ENCODE measurements at places on chromosomes 2 and 18.

DNA sequence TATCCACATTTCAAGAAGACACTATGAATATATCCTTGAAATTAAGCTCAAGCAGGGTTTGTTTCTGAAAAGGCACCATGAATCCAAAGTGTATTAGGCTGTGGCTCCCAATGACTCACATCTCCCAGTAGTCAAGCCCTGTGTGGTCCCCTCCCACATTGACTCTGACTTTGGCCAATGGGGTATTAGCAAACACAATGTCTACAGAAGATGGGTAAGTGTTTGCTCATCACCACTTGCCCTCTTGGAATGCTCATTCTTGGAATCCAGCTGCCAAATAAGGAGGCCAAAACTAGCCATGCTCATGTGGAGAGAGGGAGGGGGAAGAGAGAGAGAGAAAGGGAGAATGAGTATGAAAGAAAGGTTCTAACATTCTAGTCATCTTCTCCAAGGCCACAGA is 490.0 kb downstream of the TXNL1 start:
- DNase-seq: peak; percentile 91

GRCh38 chr2:66426244-66427111 is 8.4 kb upstream of the MEIS1 start:
- no peak for DNase-seq

DNA sequence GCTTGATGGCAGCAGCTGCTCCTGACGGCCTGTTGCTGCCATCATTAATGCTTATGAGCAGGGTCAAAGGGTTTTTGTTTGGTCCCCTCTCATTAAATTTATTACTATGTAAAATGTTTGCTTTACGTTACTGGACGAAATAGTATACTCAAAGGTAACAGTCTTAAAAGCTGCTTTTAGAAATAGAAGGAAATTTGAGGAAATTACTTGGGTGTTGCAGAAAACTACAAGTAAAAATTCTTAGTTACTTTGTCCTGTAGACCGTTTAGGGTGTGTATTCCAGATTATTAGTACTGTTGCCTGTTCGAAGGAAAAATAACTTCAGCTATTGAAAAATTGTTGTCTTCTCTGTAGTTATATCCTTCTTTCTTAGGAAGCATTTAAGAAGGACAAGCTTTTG is 27.8 kb downstream of the DDX1 start:
- DNase-seq: no peak

DNA sequence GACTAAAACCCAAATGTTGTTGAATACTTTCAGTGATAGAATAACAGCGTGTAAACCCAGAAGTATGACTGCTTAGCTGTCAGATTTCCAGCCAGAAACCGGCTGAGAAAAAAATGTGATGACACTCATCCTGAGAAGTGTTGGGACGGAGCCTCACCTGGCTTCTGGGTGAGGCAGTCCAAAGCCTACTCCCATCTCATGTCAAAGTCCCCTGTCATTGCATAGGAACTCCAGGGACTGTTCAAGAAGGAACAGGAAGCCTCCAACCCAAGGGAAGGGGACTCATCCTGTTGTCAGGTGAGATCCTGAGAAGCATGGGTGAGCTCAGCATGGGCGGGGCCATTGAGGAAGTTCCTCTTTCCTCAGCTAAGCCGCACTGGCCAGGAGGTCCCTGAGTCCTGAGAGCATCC is 11.3 kb upstream of the CHRNA1 start:
- DNase-seq: no peak

DNA sequence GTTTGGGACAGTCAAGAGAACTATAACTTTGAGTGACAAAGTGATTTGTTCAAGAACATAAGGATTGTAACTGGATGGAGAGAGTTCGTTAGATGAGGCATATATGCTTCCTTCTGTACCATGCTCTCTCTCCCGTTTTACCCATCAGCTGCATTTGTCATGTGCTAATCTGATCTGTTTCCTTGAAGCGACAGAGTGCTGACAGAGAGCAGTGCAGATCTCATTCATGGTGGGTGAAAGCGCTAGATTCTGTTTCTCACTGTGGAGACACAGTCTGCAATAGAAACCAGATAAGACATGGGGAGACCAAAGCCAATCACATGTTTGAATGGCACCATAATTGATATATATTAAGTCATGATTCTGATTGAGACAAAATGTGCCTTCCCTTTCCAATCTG is 456.6 kb upstream of the CELF4 start:
- no peak for DNase-seq

DNA sequence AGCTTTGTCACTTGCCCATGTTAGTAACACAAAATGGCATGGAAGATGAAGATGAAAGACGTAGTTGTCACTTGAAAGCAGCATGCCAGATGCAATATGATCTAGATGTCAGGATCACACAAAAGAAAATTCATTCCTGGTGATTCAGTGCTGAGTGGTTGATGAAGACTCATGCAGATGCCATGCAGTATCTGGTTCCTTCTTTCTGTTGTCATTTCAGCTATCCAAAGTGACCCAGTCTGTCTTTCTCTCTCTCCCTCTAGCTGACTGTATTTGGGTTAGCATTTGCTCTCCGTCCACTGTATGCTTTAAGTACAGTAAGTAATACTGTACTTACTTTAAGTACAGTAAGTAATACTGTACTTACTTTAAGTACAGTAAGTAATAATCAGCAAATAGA is 50.4 kb downstream of the TTN start:
- no peak for DNase-seq

- DNase-seq: no peak
Observed at GRCh38 chr2:127631541-127631996, 14.4 kb upstream of the GPR17 start.

GRCh38 chr2:241777686-241778627 is 1.3 kb downstream of the GAL3ST2 start:
- DNase-seq: no peak

- peak; percentile 14 for DNase-seq
Observed at GRCh38 chr2:48543895-48544294, 13.9 kb downstream of the STON1 start.

DNA sequence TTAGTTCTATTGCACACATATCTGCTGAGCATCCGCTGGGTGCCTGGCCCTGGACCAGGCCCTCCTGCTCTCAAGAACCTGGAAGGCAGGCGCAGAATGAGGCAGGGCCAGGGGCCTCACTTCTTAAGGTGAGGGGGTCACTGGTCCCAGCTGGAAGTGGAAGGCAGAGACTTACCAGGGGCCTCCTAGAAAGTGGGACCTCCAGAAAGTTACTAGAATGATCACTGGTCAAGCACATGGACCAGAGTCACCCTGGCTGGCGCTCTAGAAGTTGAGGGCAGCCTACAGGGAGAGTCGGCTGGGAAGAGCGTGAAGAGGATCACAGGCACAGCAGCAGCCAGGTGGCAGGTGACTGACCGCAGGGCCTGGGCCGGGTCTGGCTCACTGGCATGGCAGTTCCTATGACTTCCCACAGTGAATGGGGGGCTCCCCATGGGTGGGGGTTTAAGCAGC is 26.1 kb upstream of the MAL start:
- no peak for DNase-seq

DNA sequence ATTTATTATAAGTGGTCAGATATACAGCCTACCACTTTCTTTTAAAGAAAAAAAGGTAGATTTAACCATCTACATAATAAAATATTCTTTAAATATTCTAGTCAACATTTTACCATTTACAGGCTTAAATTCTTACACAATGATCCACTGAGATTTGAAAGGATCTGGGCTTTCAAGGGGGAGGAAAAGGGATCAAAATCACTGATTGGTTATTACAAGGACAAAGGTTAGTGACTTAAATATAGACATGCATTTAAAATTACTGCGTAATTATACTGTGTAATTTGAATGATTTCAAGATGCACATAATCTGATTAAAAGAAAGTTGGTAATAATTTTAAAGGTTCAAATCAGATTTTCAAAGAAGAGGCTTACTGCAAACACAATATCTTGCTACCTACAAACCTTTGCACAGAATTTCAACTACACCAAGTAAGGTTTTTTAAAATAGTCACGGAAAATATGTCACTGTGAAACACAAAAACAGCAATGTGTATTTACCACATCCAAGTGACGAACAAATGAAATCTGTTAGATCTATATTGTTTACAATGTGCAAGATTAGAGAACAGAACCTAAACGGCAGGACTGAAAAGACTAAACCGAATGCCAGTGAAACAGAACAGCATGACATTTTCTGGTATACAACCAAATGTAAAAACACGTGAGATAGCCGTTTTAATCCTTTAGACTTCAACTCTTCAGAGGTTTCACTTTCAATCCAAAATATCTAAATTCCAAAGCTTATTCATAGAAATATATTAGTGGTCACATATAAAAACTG is 40.8 kb downstream of the RTN4 start:
- DNase-seq: no peak

DNA sequence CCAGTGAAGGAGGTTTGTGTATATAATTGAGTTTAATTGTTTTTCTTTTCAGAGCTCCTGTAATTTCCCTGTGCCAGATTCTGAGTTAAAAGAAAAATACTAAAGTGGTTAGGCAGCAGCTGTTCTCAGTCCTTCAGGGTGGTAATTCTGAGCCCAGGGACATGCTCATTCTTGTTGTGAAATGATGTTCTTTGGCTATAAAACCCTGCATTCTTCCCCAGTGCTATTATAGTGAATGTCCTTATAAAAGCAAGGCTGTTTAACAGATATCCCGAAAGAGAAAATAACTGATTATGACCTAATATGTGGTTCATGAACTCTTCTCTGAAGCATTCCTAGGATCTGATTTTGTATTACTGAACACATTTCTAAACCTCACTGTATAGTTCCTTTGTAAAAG is 34.0 kb downstream of the ADAM23 start:
- DNase-seq: peak; percentile 57

- DNase-seq: no peak
Observed at GRCh38 chr2:101466426-101466825, 8.5 kb downstream of the RFX8 start.

- DNase-seq: no peak
Observed at GRCh38 chr18:21629089-21629832, 17.1 kb downstream of the SNRPD1 start.

- peak; percentile 44 for DNase-seq
Observed at GRCh38 chr18:75210274-75211001, at the start of gene TSHZ1. TSS of gene TSHZ1 (plus strand) at chr18:75210797. CDS start at chr18:75211877, 1,080 bp downstream.

- DNase-seq: no peak
Observed at GRCh38 chr2:237627441-237628246, at the start of gene LRRFIP1. TSS of gene LRRFIP1 (plus strand) at chr2:237627587. CDS start at chr2:237627645, 58 bp downstream.

- no peak for DNase-seq
Observed at GRCh38 chr2:179862898-179863458, 1.6 kb upstream of the ZNF385B start.

- no peak for DNase-seq
Observed at GRCh38 chr18:26121476-26121875, 12.2 kb upstream of the PSMA8 start.

GRCh38 chr2:196112418-196113034 is 43.9 kb upstream of the DNAH7 start:
- peak; percentile 93 for DNase-seq

GRCh38 chr2:120294008-120294340 is 41.3 kb downstream of the RALB start:
- no peak for DNase-seq

GRCh38 chr18:55522011-55522410 is 66.0 kb downstream of the TCF4 start:
- no peak for DNase-seq

DNA sequence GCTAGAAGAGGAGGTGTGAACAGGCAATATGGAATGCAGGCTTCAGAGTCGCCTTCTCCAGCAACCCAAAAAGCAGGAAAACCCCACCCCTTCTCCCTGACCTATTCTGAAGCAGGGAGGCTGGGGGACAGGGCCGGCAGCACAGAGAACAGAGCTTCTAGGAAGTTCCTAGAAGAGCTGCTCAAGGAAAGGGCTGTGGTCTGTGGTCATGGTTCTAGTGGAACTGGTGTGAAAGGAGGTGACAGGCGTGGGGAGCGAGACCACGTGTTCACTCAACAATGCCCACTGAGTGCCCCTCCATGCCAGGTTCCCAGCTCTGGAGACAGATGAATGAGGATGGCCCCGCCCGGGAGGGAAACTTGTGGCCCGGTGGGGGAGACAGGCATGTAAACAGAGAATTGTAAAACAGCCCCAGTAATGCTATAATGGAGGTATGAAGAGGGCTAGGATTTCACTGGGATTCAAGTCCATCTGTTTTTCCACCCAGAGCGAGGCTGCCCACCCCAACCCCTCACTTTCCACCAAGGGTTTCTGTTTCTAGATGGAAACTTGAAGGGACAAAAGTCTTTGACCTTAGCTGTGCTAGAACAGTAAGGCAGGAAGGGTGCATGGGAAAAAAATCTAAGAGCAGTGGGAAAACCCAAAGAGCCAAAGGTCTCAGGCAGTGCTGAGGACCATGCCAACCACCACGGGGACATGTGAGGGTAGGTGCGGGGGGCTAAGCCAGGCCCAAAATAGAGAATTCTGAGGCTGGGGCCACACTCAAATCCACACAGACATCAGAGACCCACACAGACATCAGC is 71.8 kb downstream of the TNS1 start:
- DNase-seq: no peak

- DNase-seq: no peak
Observed at GRCh38 chr2:175363699-175364098, 182.2 kb upstream of the ATP5MC3 start.

DNA sequence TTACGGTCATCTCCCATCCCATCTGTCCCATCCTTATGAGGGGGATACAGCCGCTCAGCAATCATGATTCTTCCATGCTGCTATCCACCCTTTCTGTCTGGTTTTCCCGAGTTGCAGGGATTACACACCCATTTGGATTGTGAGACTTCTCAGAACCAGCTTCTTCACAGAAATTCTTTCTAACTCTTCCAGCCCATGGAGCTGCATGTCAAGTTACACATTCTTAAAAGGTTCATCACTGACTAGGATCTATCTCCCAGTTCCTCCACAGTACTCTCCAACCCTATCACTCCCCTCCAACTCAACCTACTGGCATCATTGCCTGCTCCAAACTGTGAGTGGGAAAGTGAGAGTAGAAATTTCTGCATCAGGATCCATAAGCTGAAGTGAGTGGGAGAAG is 558.2 kb upstream of the TNP1 start:
- DNase-seq: peak; percentile 68

GRCh38 chr18:38633333-38633732 is 1067.7 kb upstream of the CELF4 start:
- no peak for DNase-seq

- no peak for DNase-seq
Observed at GRCh38 chr2:45068571-45069140, 59.4 kb upstream of the SIX2 start.

- DNase-seq: no peak
Observed at GRCh38 chr2:41489638-41490037, 558.2 kb upstream of the PKDCC start.

DNA sequence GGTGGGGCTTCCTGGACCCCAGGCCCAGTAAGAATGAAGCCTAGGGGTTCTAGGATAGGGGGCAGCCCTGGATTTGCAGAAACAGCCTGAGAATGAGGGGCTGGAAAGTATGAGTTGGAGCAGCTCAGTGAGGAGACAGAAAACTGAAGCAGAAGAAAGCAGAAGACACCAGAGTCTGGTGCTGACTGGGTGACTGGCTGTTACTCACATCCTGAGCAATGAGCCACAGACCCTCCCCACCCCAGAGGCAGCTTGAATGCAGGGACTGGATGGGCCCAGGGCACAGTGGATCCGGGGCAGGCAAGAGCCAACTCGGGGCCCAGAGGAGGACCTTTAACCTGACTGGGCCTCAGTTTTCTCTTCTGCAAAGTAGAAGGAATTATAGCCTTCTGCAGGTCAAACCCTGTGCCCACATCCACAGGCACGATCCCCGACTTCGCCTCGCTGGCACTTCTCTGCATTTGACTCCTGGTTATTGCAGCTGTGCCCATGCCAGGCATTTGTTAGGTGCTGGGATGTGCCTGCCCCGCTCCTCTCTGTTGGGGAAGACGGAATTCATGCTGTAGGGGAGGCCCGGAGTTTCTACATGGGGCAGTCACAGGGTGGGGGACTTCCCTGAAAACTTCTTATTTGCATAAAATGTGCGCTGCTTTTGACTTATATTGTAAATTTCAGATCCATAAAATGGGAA is 8.5 kb downstream of the STEAP3 start:
- DNase-seq: no peak
